ENCODE measurements at places on chromosomes 12 and 14.

- ATAC-seq, result no peak
Measured at GRCh38 chr14:51621654-51622053, 30.1 kb upstream of the FRMD6 start.

DNA sequence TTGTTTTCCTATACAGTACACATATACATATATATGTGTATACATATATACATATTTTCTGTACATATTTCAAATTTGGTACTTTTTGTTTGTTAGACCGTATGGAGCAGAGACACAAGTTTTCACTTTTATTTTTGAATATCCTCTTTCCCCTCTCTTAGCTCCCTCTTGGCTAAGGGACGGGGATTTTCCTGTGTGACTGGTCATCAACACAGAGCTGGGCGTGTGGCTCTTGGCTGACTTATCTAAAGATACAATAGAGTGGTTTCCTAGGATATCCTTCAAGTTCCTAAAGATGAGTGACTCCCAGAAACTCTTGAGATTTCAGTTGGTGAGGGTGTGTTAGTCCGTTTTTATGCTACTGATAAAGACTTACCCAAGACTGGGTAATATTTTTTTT lies 1404.5 kb upstream of the TMEM132C start:
- no peak for ATAC-seq

DNA sequence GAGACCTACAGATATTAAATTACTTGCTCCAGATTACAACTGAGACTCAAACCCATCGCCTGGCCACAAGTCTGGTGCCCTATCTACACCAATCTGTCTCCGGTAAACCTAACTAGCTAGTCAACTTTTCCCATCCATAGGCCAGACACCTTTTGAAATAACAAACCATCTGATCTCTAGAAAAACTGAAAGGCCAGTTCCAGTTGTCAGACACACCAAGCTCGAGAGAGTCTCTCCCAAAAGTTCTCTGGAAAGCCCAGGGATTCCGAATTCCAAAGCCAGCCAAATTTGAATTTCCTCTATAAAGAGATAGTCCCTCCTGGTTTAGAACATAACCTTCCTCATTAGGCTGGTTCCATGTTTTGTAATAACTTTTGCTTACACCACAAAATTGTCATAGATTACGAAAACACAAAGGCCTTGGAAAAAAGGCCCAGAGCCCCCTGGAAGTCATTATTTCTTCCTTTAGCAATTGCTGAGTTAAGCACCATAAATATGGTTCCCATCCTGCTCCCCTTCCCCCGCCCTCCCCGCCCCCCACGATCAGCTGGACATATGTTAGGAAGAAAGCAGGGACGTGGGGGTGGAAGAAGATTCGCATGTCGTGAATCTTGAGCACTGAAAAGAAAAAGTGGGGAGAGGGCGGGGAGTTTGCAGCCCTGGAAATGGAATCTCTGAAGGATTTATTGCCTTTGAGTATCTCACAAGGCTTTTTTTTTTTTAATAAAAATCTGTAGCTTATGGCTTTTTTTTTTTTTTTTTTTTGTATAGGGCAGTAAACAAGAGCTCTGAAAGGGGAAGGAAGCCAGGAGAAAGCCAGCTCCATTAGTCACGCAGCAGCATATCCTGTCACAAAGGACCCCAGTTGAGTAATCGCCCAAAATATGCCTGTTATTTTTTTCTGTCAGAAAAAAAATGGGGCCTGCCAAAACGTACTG lies 110.4 kb downstream of the ZFP36L1 start:
- peak; percentile 36 for ATAC-seq

GRCh38 chr12:69648476-69648875 lies 37.8 kb upstream of the LRRC10 start:
- ATAC-seq, result no peak

DNA sequence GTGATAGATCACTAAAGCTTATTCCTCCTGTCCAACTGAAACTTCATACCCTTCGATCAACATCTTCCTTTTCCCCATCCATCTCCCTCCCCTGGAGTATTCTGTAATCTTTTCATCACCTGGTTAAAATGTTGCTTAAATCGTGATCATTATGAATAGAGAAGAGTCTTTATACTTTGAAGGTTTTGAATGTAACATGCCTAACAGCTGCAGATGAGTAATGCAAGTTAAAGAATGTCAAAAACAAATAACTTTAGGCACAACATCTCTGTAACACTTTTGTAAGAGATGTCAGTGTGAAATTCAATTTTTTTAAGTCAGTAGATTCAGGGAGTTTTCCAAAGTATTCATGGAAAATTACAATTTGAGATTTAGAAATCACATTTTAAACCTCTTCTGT lies 25.0 kb downstream of the RXYLT1 start:
- no peak for ATAC-seq

GRCh38 chr14:72723858-72724530 lies 169.9 kb downstream of the DPF3 start:
- ATAC-seq, result no peak

DNA sequence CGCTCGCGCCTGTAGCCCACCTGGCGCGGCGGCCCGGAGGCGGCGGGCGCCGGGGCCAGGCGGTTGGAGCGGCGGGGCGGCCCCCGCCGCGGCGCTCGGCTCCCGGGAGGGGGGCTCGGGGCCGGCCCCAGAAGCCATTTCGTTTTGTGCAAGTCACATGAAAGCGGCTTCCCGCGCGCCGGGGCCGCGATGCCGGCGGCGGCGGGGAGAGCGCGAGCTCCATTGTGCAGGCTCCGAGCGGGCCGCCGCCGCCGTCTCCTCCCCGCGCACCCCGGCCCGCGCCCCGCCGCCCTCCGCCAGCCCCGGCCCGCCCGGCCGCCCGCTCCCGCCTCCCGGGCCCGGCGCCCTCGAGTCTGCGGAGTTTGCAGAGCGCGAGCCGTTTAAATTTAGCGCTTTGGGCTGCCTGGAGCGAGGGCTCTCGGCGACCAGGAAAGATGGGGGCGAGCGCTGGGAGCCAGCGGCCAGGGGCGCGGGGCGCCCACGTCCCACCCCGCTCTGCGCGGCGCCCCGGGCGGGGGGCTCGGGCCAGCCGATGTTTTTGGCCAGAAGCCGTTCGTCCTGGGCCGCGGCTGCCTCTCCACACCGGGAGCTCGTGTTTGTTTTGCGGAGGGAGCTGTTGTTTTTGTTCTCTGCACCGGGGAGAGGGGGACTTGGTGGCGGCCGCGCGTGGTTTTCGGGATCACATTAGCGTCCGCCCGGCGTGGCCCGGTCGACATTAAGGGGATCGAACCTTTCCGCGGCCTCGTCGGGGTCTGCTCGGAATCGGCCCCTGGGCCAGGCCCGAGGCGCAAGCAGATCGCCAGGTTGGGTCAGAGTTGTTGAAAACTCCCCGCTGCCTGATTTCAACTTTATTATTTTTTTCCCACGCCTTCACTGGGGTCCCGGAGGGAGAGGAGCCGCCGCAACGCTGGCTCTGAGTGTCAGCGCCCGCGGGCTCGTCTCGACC lies 982 bp downstream of the BCL7A start:
- ATAC-seq, result no peak

DNA sequence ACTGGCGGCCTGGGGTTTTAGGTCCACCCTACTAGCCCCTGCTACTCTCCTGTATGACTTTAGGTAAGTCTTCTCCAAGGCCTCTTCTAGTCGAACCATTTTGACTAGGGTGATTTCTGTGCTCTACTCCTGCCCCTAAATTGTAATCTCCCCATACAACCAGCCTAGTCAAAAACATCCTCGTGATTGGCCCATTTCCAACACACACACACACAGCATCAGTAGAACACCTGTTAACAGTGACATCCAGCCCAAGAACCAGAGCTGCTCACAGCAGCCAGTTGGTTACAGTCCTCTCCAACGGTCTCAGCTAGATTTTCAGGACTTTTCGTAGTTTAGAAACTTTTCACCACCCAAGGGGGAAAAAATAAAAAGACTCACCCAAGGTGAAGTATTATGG lies 30.9 kb downstream of the NT5DC3 start:
- no peak for ATAC-seq

- no peak for ATAC-seq
Measured at GRCh38 chr12:82810568-82810967, 123.9 kb downstream of the TMTC2 start.

- ATAC-seq, result no peak
Measured at GRCh38 chr14:93537951-93538350, 107.2 kb downstream of the UNC79 start.

DNA sequence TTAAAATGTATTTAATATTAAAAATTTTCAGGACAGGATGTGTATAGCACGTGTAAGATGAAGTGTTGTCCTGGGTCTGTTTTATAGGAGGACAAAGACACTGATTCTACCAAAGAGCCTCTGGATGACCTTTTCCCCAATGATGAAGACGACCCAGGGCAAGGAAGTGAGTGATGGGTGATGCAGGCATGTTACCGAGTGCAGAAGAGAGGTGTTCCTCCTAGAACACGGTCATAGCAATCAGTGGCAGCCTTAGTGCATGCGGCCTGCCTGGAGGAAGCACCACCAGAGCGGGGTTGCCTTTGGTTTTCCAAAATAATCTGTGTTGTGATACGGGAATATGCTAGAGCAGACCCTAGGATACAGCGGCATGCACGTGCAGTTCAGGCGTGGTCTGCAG lies 33.0 kb downstream of the KLC1 start:
- ATAC-seq, result no peak

DNA sequence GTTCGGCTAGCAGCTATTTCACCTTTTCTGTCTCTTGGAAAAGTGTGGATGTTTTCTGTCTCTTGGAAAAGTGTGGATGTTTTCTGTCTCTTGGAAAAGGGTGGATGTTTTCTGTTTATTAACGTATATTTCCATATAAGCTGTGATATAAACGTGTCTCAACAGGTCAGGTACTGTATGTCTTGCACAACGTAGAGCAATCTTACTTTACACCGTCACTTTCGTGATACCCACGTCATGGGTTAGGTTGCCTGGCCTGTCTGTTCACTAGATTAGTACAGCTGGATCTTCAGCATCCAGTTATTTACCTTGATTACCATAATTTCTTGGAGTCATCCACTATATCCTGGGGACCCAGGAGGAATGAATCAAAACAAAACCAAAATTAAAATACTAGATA lies 14.1 kb downstream of the CLEC7A start:
- ATAC-seq, result peak; percentile 94

DNA sequence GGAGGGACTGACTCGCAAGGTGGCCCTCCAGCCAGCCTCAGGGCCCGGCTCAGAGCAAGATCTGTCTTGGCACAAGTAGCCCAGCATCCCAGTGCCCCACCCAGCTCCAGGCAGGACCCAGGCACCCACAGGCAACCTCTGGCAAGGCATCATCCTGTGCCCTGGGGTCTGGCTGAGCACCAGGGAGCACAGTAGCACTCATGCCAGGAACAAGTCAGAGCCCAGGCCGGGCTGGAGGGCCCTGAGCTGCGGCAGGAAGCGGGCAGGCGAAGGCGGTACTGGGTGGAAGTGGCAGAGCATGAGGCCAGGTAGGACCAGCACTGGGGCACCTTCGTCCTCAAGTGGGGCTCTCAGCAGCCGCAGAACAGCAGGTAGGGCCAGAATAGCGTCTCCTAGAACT lies 5.2 kb upstream of the DIO3 start:
- ATAC-seq, result peak; percentile 8

- ATAC-seq, result no peak
Measured at GRCh38 chr12:9763025-9763424, 2.3 kb upstream of the CD69 start.

GRCh38 chr12:62933602-62934238 lies 1.2 kb downstream of the PPM1H start:
- ATAC-seq, result no peak

- ATAC-seq, result no peak
Measured at GRCh38 chr14:36845356-36846012, 183.8 kb downstream of the PAX9 start.

GRCh38 chr12:47032644-47033043 lies 46.8 kb upstream of the PCED1B start:
- peak; percentile 53 for ATAC-seq

DNA sequence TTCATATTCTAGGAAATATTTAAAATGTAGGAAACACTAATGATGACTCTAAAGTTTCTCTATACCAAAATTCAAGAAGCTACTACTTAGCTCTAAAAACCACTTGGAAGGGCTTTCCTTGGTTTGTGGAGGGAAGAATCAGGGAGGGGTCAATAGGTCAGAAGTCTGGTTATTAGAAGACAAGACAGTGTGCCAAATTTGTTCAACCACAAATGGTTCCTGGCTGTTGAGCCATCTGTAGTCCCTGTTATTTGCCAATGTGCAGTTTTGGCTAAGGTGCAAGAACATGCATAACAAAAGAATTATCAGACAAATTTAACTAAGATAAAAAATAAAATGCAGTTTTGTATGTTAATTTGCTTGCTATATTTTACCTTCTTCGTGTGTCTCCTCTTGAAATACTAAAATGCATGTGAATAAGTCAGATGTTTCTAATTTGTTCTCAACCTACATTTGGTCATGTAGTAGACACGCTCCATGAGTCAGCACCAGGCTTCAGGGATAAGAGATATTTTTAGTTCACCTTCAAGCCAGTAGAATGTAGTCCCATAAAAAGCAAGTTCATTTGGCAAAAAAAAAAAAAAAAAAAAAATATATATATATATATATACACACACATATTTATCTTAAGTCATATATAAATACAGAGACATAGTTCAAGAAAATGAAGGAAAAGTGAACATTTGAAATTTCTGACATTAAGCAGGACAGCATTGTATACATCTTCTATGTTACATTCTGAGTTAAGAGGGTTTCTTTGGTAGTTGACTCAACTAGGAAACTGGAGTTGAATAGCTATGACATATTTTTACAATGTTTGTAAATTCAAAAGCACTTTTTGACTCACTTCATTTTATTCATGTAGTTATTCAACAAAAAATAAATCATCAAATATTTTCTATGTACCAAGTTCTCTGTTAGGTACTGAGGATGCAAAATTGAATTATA lies 123.3 kb downstream of the KCNC2 start:
- no peak for ATAC-seq

DNA sequence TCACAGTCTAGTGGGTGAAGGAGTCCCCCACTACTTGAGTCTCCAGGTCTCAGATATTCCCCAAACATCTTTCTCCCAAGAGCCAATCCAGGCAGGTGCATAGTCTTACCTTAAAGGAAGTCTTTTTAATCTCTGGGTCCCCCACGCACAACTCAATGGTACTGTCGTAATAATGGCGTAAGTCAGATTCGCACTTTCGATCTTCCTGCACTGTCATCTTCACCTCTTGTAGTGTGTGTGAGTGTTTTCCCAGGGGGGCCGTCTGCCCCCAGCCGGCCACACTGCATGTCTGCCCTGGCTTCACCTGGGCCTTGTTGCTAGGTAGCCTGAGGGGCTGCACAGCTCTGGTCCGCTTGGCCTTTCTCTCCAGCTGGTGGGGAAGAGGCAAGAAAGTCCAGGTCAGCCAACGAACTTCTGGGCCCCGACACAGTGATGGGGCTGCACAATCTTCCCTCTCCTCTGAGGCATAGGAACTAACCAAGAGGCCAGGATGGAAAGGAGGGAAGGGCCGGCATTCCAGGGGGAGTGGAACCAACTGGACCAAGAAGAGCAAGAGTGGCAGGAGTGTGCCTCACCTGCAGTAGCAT lies 2.1 kb downstream of the GZMB start:
- no peak for ATAC-seq

Measured in esophagus mucosa (tissue), 1 donor.